ENCODE measurements at places on chromosomes 7 and 10.

GRCh38 chr7:110885474-110885873 lies 205.5 kb upstream of the LRRN3 start:
- no peak for DNase-seq

DNA sequence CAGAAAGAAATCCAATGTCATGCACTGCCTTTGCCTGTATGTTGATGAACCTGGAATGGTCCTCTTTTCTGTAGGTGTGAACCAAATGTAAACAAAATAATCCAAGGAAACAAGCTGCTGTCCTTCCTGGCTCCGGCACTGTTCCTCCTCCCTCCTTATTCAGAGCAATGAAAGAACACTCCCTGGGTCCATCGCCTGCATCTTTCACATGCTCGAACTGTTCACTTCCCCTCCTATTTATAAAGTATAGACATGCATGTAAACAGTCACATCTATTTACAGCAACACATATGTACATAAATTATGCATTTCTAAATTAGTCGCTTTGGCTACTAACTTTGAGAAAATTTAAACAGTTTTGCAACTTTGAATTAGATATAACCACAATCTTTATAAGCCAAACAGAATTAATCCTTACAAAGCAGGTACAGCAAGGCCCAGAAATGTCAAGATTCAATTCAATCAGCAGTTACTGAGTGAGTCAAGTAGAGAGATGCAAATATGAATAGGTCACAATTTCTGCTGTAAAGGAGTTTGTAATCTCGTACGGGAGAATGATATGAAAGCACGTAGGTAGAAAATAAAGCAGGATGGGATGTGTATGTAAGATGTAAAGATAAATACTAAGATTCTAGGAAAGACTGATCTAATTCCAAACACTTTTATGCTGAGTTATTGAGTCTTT lies 162.6 kb downstream of the PIP4K2A start:
- no peak for DNase-seq

DNA sequence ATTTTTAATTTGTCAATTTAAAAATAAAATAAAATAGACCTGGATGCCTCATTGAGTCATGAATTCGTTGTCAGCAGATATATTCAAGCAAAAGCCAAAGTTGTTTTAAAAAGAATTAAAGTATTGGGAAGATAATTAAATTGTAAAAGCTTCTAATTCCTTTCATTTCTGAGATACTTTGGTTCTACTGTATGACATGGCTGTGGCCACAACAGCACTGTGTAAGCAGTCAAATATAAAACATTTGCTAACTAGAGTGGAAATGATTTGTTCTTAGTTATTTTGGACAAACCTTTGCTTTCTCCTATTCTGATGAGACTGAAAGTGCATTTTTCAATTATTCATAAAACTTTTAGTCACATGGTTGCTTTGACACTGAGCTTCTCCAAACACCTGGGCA lies 143.6 kb upstream of the FAM13C start:
- DNase-seq, result no peak

- DNase-seq, result peak; percentile 82
These were observed 238.4 kb downstream of the DIP2C start for GRCh38 chr10:451021-451471.

- DNase-seq, result no peak
These were observed 683.2 kb upstream of the LRRN3 start for GRCh38 chr7:110407706-110408105.

DNA sequence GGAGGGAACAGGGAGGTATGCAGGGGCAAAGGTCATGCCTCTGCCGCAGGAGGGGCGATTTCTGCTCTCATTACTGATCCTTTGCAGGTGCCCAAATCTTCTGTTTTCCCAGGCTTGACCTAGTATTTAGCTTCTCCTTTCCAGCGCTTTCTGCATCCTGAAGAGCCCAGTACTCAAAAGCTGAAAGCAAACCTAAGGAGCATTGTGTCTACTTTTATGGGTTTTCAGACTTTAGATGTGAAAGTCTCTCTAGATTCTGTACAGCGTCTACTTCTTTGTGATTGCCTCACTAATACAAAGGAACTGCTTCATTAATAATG lies 560 bp downstream of the GBF1 start:
- DNase-seq, result no peak

GRCh38 chr7:2249744-2250323 lies 7.8 kb downstream of the NUDT1 start:
- no peak for DNase-seq

- no peak for DNase-seq
These were observed 664 bp upstream of the HPS6 start for GRCh38 chr10:102064503-102064867.

DNA sequence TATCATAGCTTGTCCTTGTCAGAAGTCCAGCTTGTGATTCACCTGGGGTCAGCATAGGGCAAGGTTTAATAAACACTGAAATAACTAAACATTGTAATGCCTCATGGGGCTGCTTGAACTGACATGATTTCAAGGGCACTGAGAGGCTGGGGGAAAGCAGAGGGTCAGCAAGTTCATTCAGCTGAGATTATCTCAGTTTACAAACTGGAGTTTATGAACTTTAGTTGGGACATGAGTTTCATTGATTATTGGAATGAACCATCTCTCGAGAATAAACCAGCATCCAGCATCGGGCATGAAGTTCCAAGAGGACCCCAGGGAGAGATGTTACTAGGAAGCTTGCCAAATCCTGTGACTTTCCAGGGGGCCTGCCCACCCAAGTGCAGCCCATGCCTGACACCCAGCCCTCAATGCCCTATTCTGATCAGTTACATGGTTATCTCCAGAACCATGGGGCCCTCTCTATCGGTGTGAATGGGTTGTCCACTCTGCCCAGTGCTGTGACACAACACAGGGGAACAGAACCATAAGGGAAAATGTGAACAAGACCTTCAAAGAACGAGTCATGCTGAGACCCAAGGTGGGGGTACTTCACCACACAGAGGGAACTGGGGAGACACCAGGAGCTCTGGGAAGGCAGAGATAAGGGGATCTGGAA lies 7.9 kb upstream of the CYP3A7 start:
- no peak for DNase-seq

- no peak for DNase-seq
These were observed 27.8 kb upstream of the INHBA start for GRCh38 chr7:41730668-41731067.

GRCh38 chr10:61943674-61944378 lies 42.3 kb downstream of the ARID5B start:
- no peak for DNase-seq

DNA sequence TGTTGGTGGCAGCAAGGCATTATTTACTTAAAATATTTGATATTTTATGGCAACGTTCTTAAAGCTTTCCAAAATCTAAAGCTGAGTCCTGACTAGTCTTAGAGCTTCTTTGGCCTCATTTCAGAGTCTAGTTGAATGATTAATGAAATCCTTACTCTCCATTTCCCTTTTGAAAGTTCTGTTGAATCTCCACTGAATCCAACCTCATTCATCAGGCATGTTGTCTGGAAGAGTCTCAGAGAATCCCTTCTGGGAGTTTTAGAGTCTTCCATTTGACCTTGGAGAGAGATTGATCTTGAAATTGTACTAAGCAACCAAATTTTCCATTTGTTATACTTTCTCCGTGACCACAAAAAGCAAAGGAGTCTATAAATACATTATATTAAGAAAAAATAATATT lies 198.5 kb upstream of the TMEM196 start:
- no peak for DNase-seq

Data from NB4 (cell line).